ENCODE measurements at places on chromosomes 1 and 21. TPM values are rescaled to one million over a fixed set of nuclear protein-coding genes. Genes with fewer than 3 reads are reported as not detected.

DNA sequence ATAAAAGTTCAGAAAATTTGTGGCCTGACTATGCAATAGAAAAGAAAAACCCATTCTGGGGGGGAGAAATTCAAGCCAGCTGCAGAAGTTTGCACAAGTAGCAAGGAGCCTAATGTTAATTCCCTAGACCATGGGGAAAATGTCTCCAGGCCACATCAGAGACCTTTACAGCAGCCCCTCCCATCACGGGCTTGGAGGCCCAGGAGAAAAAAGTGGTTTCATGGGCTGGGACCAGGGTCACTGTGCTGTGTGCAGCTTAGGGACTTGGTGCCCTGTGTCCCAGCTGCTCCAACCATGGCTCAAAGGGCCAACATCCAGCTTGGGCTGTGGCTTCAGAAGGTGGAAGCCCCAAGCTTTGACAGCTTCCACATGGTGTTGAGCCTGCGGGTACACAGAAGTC lies 42.0 kb downstream of the IL23R start:
- H3K27ac ChIP-seq: no peak overlapping the region
- H3K36me3 ChIP-seq: no peaks in the 10 kb centered on the region
- H3K27me3 ChIP-seq: no peaks in the 10 kb centered on the region
- no peak overlapping the region for H3K4me3 ChIP-seq

GRCh38 chr1:23660671-23661070 lies 30.9 kb upstream of the RPL11 start:
- no peak overlapping the region for H3K4me3 ChIP-seq
- H3K4me1 ChIP-seq: peaks cover 3% of the 10 kb centered on the region
- DNase-seq: no peak
- no peaks in the 10 kb centered on the region for H3K36me3 ChIP-seq

- no peak overlapping the region for H3K27ac ChIP-seq
- no peaks in the 10 kb centered on the region for H3K4me1 ChIP-seq
- no peak for DNase-seq
Measured at GRCh38 chr21:45482899-45483821, 59.1 kb downstream of the SLC19A1 start.

GRCh38 chr1:197481101-197481500 lies 213.0 kb downstream of the CRB1 start:
- H3K4me1 ChIP-seq: no peaks in the 10 kb centered on the region
- DNase-seq: no peak
- no peak overlapping the region for H3K27ac ChIP-seq
- no peaks in the 10 kb centered on the region for H3K27me3 ChIP-seq
- H3K36me3 ChIP-seq: no peaks in the 10 kb centered on the region

Gene RYR2
- total RNA-seq: 59.0 TPM
